ENCODE measurements at places on chromosomes 4 and X. TPM values are rescaled to one million over a fixed set of nuclear protein-coding genes. Genes with fewer than 3 reads are reported as not detected.

- H3K4me1 ChIP-seq: no peaks in the 10 kb centered on the region
- H3K27me3 ChIP-seq: no peaks in the 10 kb centered on the region
- H3K27ac ChIP-seq: no peak overlapping the region
- H3K4me3 ChIP-seq: no peak overlapping the region
- DNase-seq: no peak
These were observed 41.2 kb upstream of the ZMAT1 start for GRCh38 chrX:101973066-101973465.

GRCh38 chrX:85882601-85883000, 164.8 kb downstream of the CHM start:
- no peaks in the 10 kb centered on the region for H3K36me3 ChIP-seq
- H3K27me3 ChIP-seq: no peaks in the 10 kb centered on the region
- H3K27ac ChIP-seq: no peak overlapping the region
- H3K4me3 ChIP-seq: no peak overlapping the region

DNA sequence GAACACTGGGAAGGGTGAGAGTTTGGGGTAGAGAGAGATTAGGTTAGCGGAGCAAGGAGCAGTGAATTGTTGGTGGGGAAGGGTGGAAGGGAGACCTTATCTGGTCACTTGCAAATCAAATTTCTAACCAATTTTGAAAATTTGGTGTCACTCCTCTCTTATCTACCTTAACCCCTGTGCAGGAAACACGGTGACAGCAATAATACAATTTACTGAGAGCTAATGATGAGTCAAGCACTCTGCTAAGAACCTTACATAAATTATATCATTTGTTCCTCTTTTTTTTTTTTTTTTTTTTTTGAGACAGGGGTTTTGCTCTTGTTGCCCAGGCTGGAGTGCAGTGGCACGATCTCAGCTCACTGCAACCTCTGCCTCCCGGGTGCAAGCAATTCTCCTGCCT, 116.4 kb downstream of the C4orf51 start:
- no peak for DNase-seq
- no peaks in the 10 kb centered on the region for H3K27me3 ChIP-seq
- no peaks in the 10 kb centered on the region for H3K4me1 ChIP-seq
- H3K27ac ChIP-seq: no peak overlapping the region
- no peaks in the 10 kb centered on the region for H3K36me3 ChIP-seq

- peaks cover 4% of the 10 kb centered on the region for H3K4me1 ChIP-seq
- no peak for DNase-seq
- H3K27me3 ChIP-seq: no peaks in the 10 kb centered on the region
- H3K27ac ChIP-seq: no peak overlapping the region
These were observed 163.5 kb upstream of the SPIN4 start for GRCh38 chrX:63514569-63515080.

GRCh38 chr4:77126809-77127208, 30.2 kb upstream of the CCNG2 start:
- peaks cover 10% of the 10 kb centered on the region for H3K4me1 ChIP-seq
- DNase-seq: no peak
- H3K27me3 ChIP-seq: no peaks in the 10 kb centered on the region
- no peaks in the 10 kb centered on the region for H3K36me3 ChIP-seq
- no peak overlapping the region for H3K27ac ChIP-seq

- no peak overlapping the region for H3K27ac ChIP-seq
- H3K4me3 ChIP-seq: no peak overlapping the region
- no peaks in the 10 kb centered on the region for H3K4me1 ChIP-seq
- no peaks in the 10 kb centered on the region for H3K27me3 ChIP-seq
These were observed 45.2 kb downstream of the LNX1 start for GRCh38 chr4:53545942-53546581.

GRCh38 chr4:6307230-6307629, 37.6 kb downstream of the WFS1 start:
- H3K27me3 ChIP-seq: no peaks in the 10 kb centered on the region
- no peak overlapping the region for H3K27ac ChIP-seq
- H3K4me3 ChIP-seq: no peak overlapping the region
- H3K36me3 ChIP-seq: no peaks in the 10 kb centered on the region

DNA sequence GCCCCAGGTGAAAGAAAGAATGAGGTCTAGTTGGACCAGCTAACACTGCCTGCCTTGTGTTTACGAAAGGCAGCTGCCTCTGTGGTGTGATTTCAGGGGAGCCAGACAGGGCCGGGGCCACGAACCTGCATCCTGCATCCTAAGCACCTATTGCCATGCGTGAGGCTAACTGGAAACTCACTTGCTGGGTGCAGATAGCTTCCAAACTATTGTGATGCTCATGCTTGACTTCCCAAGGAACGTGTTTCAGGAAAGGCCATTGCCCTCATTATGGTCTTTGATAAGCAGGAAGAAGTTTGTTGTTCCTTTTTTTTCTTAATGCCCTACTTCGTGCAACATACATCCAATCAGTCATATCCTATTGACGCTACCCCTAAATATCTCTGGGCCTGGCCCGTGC, 2.3 kb upstream of the IRF2 start:
- no peak for DNase-seq
- H3K4me1 ChIP-seq: no peaks in the 10 kb centered on the region
- no peak overlapping the region for H3K4me3 ChIP-seq
- H3K27me3 ChIP-seq: no peaks in the 10 kb centered on the region
- no peak overlapping the region for H3K27ac ChIP-seq
- H3K36me3 ChIP-seq: no peaks in the 10 kb centered on the region

DNA sequence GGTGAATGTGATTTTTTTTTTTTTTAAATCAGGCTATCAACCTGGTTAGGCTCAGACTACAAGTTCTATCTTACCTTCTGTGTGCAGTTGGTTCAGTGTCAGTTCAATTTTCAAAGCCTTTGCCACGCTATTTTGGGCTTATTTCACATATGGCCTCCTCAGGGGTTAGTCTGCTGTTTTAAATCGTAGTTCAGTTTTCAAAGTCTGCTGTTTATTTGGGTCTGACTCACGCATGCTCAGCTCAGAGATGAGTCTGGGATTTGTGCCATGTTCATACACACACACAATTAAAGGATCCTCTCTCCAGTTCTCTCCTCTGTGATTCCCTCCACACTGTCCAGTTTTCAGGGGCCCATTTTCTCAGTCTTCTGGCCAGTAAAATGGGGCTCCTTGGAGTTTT, 32.3 kb upstream of the ZFX start:
- DNase-seq: no peak
- H3K4me1 ChIP-seq: no peaks in the 10 kb centered on the region
- no peaks in the 10 kb centered on the region for H3K27me3 ChIP-seq
- H3K36me3 ChIP-seq: no peaks in the 10 kb centered on the region
- H3K4me3 ChIP-seq: no peak overlapping the region
- H3K27ac ChIP-seq: no peak overlapping the region

GRCh38 chrX:121106484-121107235, 59.2 kb downstream of the GLUD2 start:
- no peaks in the 10 kb centered on the region for H3K4me1 ChIP-seq
- DNase-seq: no peak
- no peak overlapping the region for H3K4me3 ChIP-seq
- H3K27me3 ChIP-seq: no peaks in the 10 kb centered on the region

GRCh38 chr4:182346675-182347375, 103.6 kb downstream of the TENM3 start:
- H3K27ac ChIP-seq: no peak overlapping the region
- no peaks in the 10 kb centered on the region for H3K27me3 ChIP-seq
- DNase-seq: no peak
- no peaks in the 10 kb centered on the region for H3K36me3 ChIP-seq

DNA sequence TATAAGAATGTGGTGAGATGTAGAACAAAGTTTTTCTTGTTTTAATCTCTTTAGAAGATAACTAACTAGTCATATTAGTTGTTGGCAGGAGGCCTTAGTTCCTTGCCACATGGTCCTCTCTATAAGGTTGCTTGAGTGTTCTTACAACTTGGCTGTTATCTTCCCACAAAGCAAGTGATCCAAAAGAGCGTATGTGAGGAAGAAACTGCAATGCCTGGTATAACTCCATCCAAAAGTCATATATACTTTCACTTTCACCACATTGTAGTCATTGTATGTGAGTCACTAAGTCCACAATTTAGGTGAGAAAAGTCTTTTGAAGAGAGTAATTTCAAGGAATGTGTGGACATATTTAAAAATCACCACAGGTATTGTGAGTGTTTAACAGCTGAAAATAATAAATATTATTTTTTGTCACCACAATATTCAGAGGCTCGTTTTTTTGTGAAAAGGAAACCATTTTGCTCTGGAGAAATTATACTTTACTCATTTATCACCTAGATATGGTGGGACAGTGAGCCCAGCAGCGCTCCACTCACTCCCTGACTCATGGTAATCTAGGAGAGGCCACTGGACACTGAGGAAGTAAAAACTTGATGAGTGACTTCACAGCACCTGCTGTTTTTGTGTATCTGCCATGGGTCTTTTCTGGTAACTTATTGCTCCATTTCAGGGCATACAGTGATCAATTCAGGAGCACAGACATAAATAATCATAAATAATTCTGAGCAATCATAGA, 369.4 kb upstream of the NDST3 start:
- no peak overlapping the region for H3K27ac ChIP-seq
- no peak for DNase-seq
- 0 out of 2 replicates have a peak, but pooled peaks cover 3% of the 10 kb centered on the region for H3K4me1 ChIP-seq
- H3K4me3 ChIP-seq: no peak overlapping the region

- no peak for DNase-seq
- H3K4me3 ChIP-seq: no peak overlapping the region
- H3K27me3 ChIP-seq: no peaks in the 10 kb centered on the region
- H3K4me1 ChIP-seq: no peaks in the 10 kb centered on the region
- no peaks in the 10 kb centered on the region for H3K36me3 ChIP-seq
These were observed 14.7 kb upstream of the PLAC8 start for GRCh38 chr4:83129264-83129663.

DNA sequence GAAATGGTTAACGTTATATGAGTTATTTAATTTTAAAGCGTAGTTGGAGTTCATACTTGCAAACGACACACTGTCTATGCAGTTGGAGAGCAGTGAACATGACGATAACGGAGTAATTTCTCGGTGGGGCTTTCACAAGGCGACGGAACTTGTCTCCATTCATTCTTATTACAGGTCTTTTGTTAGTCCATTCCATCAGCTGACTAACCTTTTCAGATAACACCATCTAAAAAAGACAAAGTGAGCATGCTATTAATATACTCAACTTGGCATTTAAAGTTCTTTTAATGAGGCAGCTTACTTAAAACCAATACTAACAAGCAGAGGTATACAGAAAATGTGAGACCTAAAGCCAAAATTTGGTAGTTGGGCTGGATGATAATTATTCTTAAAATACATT, 19.9 kb downstream of the MAGT1 start:
- H3K27ac ChIP-seq: no peak overlapping the region
- H3K27me3 ChIP-seq: no peaks in the 10 kb centered on the region
- no peaks in the 10 kb centered on the region for H3K4me1 ChIP-seq
- H3K4me3 ChIP-seq: no peak overlapping the region
- peaks cover 3% of the 10 kb centered on the region for H3K36me3 ChIP-seq
- no peak for DNase-seq

- DNase-seq: no peak
- H3K36me3 ChIP-seq: no peaks in the 10 kb centered on the region
- H3K27ac ChIP-seq: no peak overlapping the region
- H3K4me1 ChIP-seq: no peaks in the 10 kb centered on the region
These were observed 31.8 kb upstream of the HSD17B13 start for GRCh38 chr4:87354168-87355102.

DNA sequence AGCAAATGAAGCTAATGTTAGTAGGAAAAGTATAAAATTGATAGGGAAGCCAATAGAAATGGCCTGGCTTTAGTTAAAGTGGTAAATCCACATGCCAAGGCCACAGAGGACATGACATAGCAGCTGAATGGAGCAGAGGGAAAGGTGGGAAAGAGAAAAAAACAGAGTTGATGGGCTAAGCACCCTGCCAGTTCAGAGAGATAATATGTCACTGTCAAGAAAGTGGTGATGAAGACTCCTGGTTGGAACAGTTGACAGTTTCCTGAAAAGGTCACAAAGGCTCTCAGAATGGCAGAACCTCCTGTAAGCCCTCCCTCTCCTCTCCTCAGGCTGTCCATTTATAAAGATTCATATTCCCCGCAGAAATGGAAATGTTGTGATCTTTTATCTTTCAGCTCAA, 48.2 kb downstream of the SLC7A11 start:
- H3K27ac ChIP-seq: no peak overlapping the region
- no peak for DNase-seq
- no peaks in the 10 kb centered on the region for H3K27me3 ChIP-seq
- H3K4me1 ChIP-seq: no peaks in the 10 kb centered on the region

DNA sequence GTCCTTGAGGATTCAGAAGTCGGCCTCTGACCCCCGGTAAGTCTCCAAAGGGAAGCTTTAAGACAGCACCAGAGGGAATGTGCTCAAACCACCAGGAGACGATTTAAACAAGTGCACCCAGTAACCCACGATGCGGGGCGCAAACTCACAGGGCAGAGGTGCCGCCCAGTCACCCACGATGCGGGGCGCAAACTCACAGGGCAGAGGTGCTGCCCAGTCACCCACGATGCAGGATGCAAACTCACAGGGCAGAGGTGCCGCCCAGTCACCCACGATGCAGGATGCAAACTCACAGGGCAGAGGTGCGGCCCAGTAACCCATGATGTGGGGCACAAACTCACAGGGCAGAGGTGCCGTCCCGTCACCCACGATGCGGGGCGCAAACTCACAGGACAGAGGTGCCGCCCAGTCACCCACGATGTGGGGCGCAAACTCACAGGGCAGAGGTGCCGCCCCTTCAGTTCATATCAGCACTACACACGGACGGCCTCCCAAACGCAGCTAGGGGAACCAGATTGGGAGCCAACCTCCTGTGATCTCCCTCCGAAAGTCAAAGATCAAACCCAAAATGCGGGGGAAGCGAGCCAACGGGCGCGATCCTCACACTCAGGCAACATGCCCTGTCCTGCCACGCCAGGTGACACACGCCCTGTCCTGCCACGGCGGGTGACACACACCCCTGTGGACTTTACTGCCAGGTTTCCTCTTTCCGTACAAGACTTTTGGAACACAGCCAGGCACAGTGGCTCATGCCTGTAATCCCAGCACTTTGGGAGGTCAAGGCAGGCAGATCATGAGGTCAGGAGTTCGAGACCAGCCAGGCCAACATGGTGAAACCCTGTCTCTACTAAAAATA, 11.3 kb downstream of the PPP2R3B start:
- peaks cover 7% of the 10 kb centered on the region for H3K4me1 ChIP-seq
- no peak for DNase-seq
- no peaks in the 10 kb centered on the region for H3K36me3 ChIP-seq

DNA sequence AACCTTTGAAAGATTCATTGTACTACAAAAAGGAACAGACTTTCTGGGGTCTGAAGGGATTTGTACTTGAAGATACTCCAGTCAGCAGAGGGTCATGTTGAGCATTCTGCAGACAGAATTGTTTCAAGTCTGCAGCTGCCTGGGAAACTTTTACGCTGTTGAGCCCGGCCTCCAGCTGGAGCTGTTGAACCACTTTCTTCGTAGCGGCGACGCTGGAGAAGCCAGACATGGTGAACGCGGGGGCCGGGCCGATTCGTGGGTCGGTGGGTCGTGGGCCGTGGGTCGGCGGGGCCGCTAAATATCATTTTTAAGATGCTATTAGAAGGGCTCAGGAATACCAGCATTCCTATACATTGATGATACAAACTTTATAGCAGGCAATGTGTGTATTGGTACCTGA, 12.0 kb upstream of the RTL9 start:
- H3K4me1 ChIP-seq: no peaks in the 10 kb centered on the region
- H3K4me3 ChIP-seq: no peak overlapping the region
- no peaks in the 10 kb centered on the region for H3K36me3 ChIP-seq
- H3K27ac ChIP-seq: no peak overlapping the region
- H3K27me3 ChIP-seq: no peaks in the 10 kb centered on the region

CSN1S1 gene
- not detected for total RNA-seq

SULT1B1 gene
- total RNA-seq: 0.28 TPM

MND1 gene
- total RNA-seq: 34.2 TPM

C4orf50 gene
- not detected for total RNA-seq

RNF175 gene
- total RNA-seq: not detected

ARAP2 gene
- 1.3 TPM for total RNA-seq

ATP6AP2 gene
- 44.7 TPM for total RNA-seq

PRRG1 gene
- 9.8 TPM for total RNA-seq

TEX13C gene
- total RNA-seq: not detected

JCHAIN gene
- total RNA-seq: not detected

HHIP gene
- total RNA-seq: 161 TPM

OCIAD1 gene
- total RNA-seq: 181 TPM

JAKMIP1 gene
- total RNA-seq: not detected

LANCL3 gene
- total RNA-seq: not detected
